ENCODE measurements at places on chromosomes 11 and 22. TPM values are rescaled to one million over a fixed set of nuclear protein-coding genes. Genes with fewer than 3 reads are reported as not detected.

- peak; percentile 93 for DNase-seq
Measured at GRCh38 chr22:16917144-16918003, 90.6 kb downstream of the GAB4 start.

- DNase-seq = no peak
Measured at GRCh38 chr22:48259991-48260670, 1497.7 kb downstream of the TBC1D22A start.

The LUZP2 gene
- total RNA-seq = 2.0 TPM

- DNase-seq = no peak
Measured at GRCh38 chr11:11081288-11081687, 223.4 kb upstream of the ZBED5 start.

The TMPRSS5 gene
- total RNA-seq = 1.5 TPM

- DNase-seq = no peak
Measured at GRCh38 chr11:118690553-118691304, 11.3 kb upstream of the TREH start.
